ENCODE measurements at places on chromosomes 11 and 22.
A peak's percentile ranks its signal among the peaks of the same experiment; 100 is the strongest.

GRCh38 chr11:77589521-77590193, at the start of gene AQP11:
AQP11 (plus strand) TSS chr11:77589953; CDS start chr11:77589993, 40 bp downstream.
- peak; percentile 72 for DNase-seq

- no peak for DNase-seq
These were observed 92.6 kb downstream of the ENTHD1 start for GRCh38 chr22:39800790-39801520.

- no peak for DNase-seq
These were observed 7.3 kb upstream of the CEP295 start for GRCh38 chr11:93654226-93654625.

DNA sequence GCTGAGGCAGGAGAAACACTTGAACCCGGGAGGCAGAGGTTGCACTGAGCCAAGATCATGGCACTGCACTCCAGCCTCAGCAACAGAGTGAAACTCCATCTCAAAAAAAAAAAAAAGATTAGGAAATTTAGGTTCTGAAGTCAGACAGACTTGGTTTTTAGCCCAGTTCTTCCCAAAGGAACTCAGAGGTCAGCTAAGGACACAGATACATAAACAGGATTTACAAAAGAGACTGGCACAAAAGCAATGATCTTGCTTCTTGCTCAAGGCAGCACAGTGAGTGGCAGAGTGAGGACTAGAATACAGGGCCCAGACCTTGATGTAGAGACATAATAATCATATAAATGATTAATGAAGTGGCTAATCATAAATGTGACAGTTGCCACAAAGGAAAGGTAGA, 25.4 kb upstream of the RRAS2 start:
- DNase-seq: no peak

- no peak for DNase-seq
These were observed 130.8 kb downstream of the ARL14EP start for GRCh38 chr11:30453705-30454104.

DNA sequence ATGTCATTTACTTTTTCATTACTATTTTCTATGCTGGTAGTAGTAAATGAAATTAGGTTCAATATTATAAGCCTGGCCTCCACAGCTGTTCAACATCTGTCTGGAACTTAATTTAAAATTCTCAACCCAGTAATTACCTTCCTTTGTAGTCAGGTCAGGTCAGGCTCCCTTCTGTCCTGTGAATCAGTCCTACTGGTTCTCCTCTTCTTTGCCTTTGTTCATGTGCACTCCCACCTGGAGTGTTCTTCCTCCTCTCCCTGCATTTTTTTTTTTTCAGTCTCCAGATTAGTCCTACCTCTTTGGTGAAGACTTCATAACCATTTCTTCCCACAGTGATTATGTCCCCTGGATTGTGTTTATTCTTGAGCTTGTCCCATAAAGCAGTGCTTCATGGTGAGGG, 67.9 kb downstream of the DKK3 start:
- no peak for DNase-seq

GRCh38 chr11:15830741-15831428, 525.5 kb downstream of the SOX6 start:
- DNase-seq: no peak

- DNase-seq: no peak
These were observed 2.7 kb downstream of the SIK3 start for GRCh38 chr11:117095284-117096161.

GRCh38 chr11:14751975-14752407, 108.4 kb downstream of the PDE3B start:
- no peak for DNase-seq

DNA sequence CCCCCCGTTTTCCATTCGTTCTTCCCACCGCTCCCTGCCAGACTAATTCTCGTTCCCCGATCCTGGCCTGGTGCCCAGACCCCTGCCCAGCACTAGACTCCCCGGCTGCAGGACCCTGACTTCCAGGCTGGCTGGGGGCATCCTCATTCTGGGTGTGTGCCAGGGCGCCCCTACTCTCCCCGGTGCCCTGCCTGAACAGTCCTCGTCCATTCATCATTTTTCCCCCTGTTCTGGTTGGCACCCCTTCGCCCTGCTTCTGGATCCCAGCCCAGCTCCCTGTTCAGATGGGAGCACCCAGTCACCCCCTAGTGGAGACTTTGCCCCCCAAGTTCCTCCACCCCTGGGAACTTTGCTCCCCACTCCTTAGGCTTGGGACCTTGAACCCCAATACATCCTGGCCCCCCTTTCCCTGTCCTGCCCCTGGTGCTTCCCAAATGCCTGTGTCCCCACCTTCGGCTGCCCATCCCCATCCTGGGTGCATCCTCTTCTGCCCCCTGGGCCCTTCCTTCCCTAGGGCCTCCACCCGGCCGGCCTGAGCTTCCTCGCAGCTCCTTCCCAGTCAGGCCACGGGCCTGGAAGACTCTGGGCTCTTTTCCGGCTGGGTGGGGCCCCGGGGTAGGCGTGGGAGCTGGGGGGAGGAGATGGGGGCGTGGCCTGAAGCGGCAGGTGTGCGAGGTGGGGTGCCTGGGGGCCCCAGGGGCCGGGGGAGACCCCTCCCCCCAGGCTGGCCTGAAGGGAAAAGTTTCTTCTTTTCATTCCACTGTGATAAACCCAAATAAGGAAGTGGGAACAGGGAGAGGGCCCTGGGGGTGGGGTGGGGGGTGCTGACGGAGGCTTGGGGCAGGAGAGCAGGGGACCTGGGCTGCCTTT, 908 bp downstream of the PLCB3 start:
- DNase-seq: peak; percentile 44

GRCh38 chr11:25655636-25656035, 676.3 kb upstream of the ANO3 start:
- no peak for DNase-seq

GRCh38 chr11:66333896-66334604, 2.2 kb downstream of the RIN1 start:
- DNase-seq: no peak

DNA sequence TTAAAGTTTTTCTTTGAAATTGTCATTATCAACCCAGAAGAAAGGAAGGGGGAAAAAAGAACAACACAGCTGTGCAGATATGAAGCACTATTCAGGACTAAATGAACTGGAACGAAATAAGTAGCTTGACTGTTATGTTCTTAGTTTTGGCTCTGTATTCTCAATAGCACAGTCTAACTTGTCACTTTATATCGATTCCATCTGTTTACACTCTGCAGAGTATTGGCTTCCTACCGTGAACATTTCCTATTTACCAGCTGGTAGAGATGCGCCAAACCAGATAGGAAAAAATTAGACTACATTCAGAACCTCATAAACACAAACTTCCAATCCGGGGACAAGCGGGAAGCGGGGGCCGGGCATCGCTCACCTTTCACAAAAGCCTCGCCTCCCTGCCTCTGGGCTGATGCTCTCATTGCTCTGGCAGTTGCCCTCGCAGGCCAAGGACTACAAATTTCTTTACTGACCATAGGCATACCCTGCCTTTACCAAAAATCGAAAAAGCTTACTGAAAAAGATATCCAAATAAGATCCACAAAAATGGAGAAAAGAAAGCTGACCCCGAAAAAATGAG, 66.2 kb downstream of the EFCAB6 start:
- no peak for DNase-seq

- no peak for DNase-seq
These were observed 12.7 kb upstream of the FOLR1 start for GRCh38 chr11:72179049-72179803.

- DNase-seq: peak; percentile 29
These were observed 81.8 kb downstream of the ETS1 start for GRCh38 chr11:128505449-128506065.

GRCh38 chr11:44601471-44602370, 36.3 kb downstream of the CD82 start:
- DNase-seq: no peak

DNA sequence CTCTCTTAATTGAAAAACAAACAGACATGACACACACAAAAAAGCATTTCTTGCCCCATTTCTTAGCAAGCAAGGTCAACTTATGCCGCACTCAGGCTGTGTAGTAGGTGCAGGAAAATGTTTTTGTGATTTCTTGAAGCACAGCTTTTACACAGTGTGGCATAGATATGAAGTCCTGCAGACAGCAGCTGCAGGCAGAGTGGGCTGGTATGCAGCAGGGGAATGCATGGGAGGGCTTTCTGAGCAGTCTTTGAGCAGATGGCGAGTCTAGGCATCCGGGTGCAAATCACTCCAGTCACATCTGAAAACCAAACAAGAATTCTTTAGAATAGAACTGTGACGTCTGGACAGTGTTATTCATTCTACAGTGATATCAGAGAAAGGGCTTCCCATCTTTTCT, 87.5 kb downstream of the BLID start:
- no peak for DNase-seq

DNA sequence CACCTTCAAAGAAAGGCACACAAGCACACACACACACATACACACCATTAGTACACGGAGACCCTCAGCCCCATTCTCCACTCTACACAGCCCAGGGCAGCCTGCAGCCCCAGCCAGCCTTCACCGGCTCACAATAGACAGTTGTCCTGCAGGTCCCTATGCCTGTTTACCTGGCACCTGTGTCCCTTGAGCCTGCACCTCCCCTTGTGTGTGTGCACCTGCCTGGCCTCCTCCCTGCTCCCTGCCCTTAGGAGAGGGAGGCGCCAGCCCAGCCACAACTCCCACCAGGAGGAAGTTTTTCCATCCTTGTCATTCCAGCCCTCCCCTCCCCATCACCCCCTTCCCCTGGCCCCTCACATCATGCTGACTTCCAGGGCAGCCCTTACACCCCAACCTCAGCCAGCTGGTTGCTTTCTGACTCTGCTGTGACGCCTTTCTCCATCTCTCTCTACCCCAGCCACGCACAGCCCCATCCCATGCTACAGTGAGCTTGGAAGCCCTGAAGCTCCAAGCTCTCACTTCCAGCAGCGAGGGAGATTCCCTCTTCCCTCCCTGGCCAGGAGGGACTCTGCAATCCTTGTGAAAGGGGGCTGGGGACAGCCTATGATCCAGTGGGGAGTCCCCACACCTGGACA, 4.4 kb downstream of the AHNAK start:
- no peak for DNase-seq

DNA sequence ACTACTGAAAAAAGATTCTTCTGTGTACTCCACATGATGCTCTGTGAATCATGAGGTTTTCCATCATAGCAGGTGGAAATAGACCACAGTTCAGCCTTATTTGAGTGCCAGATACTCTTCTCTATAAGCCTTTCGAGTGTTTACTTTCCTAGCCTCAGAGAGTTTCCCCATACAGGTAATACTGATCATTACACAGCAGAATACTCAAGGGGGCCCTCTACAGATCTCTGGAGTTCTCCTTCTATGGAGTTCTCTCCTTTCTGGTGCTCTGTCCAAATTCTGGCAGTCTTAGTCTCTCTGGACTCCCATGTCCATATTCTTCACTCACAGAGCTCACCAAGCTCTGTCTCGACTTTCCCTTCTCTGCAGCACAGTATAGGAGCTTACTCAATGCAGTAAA, 175.7 kb upstream of the CARD18 start:
- DNase-seq: no peak

- DNase-seq: no peak
These were observed 121.2 kb downstream of the SPATA19 start for GRCh38 chr11:133724116-133724515.

DNA sequence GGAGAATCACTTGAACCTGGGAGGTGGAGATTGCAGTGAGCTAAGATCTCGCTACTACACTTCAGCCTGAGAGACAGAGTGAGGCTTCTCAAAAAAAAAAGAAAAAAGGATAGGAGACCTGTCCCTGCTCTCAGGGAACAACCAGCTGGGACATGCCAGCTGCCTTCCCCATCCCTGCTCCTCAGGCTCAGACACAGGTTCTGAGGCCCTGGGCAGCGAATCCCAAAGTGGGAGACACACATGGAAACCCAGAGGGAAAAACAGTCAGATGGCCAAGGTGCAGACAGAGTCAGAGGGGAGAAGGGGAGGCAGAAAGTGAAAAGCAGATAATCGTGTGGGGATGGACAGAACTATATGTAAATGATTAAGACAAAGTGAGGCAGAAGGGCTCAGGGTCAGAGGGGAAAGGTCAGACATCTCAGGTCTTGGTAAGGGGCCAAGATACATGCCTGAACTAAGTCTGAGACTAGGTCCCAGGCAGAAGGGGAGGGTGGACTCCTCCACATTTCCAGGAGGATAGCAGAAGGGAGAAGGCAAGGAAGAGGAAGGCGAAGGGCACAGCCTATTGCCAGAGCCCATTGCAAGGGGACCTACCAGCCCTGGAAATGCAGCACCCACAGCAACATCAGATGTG, 14.2 kb downstream of the STARD10 start:
- no peak for DNase-seq

GRCh38 chr11:14908214-14908880, 16.3 kb upstream of the CYP2R1 start:
- peak; percentile 49 for DNase-seq

DNA sequence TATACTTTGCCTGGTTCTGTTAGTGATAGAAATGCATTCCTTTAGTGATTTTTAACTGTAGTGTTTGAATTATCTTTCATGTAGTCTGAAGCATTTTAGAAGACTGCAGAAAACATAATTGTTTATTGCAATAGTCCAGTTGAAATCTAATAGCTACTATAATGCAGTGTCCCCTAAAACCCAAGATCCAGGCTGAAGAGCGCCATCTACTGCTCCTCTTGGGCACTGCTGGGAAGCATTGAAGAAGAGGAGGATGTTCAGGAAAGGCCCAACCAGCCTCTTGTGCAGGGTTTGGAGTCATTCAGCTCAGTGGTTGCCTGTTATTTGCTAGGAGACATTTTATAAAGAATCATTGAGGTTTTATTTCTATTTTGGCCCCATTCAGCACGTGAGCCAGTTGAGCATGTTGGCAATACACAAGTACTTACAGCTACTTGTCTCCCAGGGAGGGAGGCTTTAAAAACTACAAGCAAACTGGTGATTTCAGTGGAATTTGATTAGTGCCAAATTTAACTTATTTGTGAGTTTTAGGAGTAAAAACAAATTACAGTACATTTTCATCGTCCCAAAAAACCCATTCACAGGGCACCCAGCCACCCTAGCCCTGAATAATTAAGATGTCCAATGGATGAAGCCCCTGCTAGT, 74.9 kb upstream of the HORMAD2 start:
- peak; percentile 70 for DNase-seq

- no peak for DNase-seq
These were observed 65.6 kb downstream of the CCDC81 start for GRCh38 chr11:86440305-86440716.

- DNase-seq: no peak
These were observed 113.8 kb upstream of the PITPNB start for GRCh38 chr22:28032861-28033260.

- no peak for DNase-seq
These were observed 101.9 kb upstream of the OLFML1 start for GRCh38 chr11:7383406-7383805.
